Kidney (tissue), 22 donors: ENCODE measurements at places on chromosomes 7 and 10. TPM values are rescaled to one million over a fixed set of nuclear protein-coding genes. Genes with fewer than 3 reads are reported as not detected.

DNA sequence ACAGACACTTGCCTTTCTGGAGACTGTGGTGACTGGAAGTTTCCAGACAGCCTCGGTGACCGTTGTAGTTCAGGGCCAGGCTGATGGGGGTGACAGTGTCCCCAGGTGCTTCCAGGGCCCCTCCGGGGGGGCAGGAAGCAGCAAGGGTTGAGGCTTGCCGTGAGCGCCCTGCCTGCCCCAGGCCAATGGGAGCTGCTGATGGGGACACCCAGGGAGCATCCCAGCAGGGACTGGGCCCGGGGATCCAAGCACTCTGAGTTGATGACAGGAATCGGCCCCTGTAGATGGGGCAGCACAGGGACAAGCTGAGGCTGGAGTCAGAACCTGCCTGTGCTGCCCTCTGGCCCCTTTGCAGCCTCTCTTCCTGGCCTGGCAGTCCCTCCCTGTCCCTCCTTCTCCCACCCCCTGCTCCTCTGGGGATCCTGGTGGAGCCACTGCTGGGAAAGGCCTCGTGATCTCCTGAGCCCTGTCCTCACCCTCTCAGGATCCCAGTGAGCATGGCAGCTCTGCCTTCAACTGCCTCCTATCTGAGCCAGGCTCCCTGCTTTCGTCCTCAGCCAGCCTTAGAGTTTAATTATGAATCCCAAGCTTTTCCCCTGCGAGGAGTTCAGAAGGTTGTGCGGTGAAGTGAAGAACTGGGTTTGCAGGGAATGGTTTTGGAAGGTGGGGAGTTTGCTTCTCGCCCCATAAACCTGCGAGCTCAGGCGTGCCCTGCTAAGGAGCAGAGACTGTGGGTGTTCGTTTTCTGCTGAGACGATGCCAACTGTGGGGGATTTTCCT is 84.7 kb downstream of the ADCY1 start:
- peak; percentile 71 for DNase-seq

DNA sequence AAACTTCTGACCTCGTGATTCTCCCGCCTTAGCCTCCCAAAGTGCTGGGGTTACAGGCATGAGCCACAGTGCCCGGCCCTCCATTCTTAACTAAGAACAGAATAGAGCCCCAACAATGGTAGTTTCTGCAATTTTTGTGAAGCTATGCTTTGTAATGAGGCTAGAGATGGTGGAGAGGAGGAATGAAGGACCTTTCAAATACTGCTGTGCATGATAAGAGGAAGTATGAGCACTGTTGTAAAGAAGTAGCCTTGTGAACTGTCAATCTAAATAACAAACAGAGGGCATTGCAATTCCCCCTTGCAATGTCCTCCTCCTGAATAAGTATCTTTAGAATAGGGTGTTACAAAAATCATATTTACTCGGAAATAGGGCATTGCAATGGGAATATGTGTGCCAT is 70.2 kb downstream of the EVX1 start:
- DNase-seq, result no peak

DNA sequence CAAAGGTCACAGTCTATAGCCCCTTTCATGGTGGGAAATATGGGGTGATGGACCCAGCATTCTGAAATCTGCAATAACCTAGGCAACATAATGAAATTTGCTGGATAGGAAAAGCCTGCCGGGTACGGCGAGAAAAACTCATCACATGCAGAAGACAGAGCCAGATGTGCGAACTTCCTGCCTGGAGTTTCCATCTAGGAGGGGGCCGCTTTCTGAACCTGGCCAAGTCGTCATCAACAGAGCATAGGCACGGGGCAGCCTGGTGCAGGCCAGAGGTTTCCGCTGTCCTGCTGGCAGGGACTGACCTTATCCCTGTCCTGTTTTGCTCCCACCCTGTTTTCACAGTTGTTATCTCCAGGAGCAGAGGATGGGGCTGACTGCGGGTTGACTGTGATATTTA is 27.4 kb downstream of the CCDC3 start:
- no peak for DNase-seq

GRCh38 chr10:71543608-71544170 is 147.0 kb downstream of the CDH23 start:
- DNase-seq, result no peak

DNA sequence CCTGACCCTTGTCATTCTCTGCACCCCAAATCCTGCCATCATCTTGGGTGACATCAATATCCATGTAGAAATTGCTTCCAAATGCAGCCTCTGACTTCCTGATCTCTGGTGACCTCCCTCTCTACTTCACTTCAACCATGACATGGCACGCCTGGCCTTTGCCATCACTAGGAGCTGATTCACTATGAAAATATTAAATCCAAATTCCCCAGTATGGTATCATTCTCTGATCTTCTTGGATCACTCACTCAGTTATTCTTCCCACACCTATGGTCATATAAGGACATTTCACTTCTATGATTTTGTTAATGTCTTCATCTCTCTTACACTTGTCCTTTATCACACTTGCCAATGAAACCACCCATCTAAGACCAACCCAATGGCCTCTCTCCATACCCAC is 73.7 kb upstream of the ODAD2 start:
- DNase-seq, result no peak

DNA sequence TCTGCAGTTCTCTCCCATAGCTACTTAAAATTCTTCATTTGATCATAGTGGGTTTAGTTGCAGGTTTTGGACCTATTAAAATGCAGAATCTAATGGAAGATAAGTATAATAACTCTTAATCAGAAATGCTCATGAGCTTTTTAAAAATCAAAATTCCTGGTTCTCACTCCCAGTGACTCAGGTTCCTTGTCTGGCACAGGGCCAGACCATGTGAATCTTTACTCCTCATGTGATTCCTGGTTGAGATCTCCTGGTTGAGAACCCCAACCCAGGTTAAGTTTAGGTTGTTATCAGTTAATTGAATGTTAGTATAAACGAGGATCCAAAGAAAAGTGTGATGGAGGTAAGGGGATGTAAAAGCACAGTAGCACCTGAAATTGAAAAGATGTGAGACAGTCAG is 17.5 kb upstream of the TRUB1 start:
- no peak for DNase-seq

DNA sequence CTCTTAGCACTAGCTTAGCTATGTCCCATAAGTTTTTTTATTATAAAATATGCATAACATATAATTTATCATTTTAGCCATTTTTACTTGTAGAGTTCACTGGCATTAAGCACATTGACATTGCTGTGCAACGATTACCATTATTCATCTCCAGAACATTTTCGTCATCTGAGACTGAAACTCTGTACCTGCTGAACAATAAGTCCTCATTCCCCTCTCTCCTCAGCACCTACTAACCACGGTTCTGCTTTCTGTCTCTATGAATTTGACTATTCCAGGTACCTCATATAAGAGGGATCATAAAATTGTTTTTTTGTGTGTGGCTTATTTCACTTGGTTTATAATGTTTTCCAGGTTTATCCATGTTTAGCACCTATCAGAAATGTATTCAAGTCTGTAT is 64.1 kb downstream of the SHOC2 start:
- DNase-seq, result no peak

DNA sequence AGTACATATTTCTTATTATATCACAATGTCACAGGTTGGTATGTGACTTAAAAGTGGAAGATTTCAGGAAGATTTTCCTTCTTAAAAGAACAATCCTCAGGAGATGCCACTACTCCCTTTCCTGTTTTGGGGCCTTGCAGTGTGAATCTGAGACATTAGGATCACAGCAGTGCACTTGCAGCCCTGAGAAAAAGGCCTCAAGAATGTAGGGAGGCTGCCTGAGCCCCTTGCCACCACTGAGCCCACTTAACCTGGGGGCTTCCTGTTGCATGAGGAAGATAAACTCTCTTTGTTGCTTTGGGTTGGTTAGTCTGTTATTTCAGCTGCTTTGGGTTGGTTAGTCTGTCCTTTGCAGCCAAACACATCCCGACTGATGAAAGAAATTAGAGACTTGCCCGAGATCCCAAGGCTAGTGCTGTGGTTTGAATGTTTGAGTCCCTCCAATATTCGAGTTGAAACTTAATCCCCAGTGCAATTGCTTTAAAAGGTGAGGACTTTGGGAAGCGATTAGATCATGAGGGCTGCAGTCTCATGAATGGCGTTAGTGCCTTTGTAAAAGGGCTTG is 151.3 kb upstream of the SP4 start:
- no peak for DNase-seq

DNA sequence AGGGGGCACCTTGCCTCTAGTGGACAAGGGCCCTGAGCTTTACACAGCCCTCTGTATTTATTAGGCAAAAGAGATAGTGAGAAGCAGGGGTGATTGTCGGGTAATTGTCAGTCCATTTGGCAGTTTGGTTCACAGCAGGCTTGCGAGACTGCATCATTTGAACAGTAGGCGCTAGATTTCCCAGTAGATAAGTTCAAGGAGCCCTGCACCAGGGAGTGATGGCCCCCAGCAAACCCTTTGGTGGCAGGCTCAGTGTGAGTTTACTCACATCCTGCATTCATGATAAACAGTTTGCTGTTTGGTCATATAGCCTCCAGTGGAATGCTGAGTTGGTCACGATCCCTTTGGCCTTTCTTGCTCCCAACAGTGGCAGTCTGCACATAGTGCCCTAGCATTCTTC is 59.4 kb downstream of the MARCHF5 start:
- no peak for DNase-seq

DNA sequence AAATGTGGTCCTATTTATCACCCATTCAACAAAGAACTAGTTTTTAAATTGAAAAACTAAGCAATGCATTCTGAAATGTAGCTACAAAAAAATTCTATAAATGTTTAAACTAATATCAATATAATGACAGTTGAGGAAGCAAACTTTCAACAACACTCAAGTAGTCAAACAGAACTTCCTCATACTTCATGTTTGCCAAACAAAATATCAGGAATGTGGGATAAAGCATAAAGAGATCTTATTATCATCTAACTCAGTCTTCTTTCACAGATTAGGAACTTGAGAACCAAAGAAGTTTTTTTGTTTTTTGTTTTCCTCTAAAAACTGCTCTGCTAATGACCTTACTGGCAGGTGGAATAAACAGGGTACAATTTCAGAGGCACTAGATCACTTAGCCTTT is 116.2 kb downstream of the JAZF1 start:
- DNase-seq, result no peak

GRCh38 chr7:112157072-112157471 is 49.1 kb downstream of the DOCK4 start:
- no peak for DNase-seq

DNA sequence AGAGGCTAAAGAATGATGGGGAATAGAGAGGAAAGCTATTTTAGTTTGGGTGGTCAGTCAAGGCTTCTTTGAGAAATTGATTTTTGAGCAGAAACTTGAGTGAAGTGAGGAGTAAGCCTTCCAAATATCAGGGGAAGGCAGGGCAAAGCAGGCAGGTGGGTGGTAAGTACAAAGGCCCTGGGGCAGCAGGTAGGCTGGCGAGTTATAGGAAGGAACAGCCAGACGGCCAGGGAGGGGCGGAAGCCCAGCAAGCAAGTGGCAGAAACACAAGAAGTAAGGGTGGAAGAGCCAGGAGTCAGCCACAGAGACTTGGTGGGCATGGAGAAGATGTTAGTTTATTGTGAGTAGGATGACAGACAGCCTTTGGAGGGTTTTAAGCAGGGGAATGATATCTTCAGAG is 34.9 kb downstream of the VWA2 start:
- DNase-seq, result peak; percentile 6

GRCh38 chr10:24777196-24777595 is 53.5 kb upstream of the ARHGAP21 start:
- no peak for DNase-seq

DNA sequence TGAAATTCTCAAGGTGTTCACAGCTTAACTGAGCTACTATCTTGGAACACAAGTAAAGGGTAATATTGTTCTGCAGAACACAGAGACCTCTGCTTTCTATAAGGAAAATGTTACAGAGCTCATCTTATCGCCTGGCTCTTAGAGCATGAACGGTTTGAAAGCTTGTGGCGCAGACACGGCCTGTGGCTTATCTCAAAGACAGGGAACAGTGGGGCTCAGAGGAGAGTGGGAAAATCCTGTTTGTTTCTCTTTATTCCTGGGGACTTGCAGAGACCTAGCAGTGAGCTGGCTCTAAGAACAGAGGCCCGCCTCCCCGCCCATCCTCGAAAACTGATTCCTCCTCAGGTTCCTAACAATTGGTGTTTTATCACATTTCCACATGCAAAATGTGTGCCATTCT is 131.7 kb downstream of the EMX2 start:
- DNase-seq, result no peak

DNA sequence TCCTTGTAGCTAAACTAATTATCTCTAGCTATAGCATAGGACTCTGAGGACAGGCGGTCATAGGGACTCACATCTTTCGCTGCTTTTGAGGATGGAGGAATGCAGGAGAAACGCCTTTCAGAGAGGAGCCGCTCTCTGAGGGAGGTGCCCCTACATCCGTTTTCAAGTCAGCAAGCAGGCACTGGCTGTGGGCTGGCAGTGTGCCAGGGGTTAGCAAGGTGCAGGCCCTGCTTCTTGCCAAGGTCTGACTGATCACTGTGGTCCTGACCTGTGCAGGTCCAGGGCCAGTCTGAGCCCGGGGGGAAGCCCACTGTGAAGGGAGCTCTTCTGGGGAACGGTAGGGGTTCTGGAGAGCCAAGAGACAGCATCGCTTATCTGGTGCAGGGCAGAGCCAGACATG is 89.4 kb downstream of the SH3PXD2A start:
- no peak for DNase-seq

GRCh38 chr10:63416376-63416775 is 49.4 kb downstream of the JMJD1C start:
- DNase-seq, result no peak

- DNase-seq, result peak; percentile 79
These were observed 7.0 kb upstream of the EVX1 start for GRCh38 chr7:27235387-27236311.

DNA sequence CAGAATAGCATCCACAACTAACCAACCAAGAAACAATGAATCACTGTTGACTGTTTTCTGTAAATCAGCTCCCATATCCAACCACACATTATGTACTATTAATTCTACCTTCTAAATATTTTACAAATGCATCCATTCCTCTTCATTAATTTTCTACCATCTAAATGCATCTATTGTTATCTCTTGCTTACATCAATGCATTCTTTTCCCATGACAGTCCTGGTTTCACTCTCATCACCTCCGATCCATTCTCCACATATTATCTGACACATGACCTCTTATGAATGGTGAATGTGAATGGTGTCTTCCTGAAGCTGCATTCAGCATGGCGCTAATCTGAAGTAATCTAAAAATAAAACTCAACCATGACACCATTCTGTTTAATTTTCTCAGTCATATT is 153.8 kb upstream of the CALCR start:
- no peak for DNase-seq

DNA sequence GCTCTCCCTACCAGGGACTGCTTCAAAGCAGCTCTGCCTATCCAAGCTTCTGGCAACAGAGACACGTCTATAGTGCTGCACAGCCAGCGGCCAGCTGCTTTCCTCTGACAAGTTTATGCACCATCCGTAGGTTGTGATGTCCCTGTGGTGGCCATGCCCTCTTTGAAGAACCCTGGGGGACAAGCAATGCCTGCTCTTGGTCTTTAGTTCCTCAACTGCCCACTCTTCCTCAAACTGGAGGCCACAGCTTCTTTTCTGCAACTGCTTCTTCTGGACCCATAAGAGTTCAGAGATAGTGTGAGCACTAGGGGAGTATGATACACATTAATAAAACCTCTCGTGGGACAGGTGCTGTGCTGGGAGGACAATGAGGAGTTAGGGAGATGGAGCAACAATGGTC is 164.9 kb downstream of the ELMO1 start:
- DNase-seq, result no peak

MRLN gene
- polyA plus RNA-seq, result 24.3 TPM

NUDT13 gene
- polyA plus RNA-seq, result 3.7 TPM

PBLD gene
- polyA plus RNA-seq, result 104 TPM

CLDN4 gene
- polyA plus RNA-seq, result 82.6 TPM
